Natural killer cell (primary cell): ENCODE measurements at places on chromosomes 16 and 17. TPM values are rescaled to one million over a fixed set of nuclear protein-coding genes. Genes with fewer than 3 reads are reported as not detected.

- no peaks in the 10 kb centered on the region for H3K36me3 ChIP-seq
- no peaks in the 10 kb centered on the region for H3K4me1 ChIP-seq
- H3K4me3 ChIP-seq, result no peak overlapping the region
- H3K27me3 ChIP-seq, result no peaks in the 10 kb centered on the region
- no peak for DNase-seq
- H3K27ac ChIP-seq, result no peak overlapping the region
These were observed 49.9 kb upstream of the DNAH9 start for GRCh38 chr17:11548398-11548797.

DNA sequence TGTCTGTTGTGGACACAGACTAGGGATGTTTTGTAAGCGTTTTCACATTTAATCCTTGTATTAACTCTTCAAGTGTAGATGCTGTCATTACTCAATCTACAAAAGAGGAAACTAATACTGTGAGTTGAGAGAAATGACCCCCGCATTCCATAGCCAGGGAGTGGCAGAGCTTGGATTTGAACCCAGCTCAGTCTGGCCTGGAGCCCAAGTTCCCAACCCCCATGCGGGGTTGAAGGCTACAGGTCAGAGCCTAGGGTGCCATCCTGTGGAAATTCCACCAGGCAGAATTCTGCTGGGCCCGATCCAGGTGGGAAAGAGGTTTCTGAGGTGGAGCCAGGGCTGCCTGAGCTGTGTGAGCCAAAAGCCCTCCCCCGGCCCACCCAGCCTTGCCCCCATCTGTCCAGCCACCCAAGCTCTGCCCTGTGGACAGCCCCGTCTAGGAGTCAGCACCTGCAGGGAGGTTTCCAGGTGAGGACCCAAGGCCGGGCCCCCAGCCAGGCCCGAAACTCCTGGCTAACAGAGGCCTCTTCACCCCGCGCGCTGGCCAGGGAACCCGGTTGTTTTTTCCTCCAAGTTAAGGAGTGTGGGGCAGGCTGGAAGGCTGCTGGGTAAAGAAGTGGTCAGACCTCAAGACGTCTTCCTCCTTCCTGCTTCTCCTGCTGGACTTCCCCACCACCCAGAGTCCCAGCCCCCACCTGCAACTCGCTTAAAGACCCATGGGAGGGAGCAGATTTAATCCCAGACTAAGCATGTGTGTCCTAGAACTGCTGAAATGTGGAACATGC, 5.7 kb downstream of the MMP15 start:
- no peak overlapping the region for H3K27ac ChIP-seq
- no peak overlapping the region for H3K4me3 ChIP-seq
- peaks cover 10% of the 10 kb centered on the region for H3K27me3 ChIP-seq
- peaks cover 13% of the 10 kb centered on the region for H3K4me1 ChIP-seq

DNA sequence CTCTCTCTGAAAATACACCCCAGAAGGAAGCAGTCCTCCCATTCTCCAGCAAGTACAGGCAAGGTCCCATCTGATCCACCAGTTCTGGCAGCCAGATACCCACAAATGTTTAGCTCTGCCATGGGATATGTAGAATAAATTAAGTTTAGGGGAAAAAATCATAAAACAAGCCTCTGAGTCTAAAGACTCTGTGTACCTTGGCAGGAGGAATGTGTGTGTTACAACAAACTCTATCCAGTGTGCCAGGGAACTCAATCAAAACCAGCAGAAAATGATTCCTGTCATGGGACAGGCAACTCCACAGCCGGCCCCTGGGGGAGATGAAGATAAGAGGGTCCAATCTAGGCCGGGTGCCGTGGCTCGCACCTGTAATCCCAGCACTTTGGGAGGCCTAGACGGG, 73.4 kb downstream of the MRM3 start:
- no peaks in the 10 kb centered on the region for H3K27me3 ChIP-seq
- DNase-seq, result no peak
- H3K36me3 ChIP-seq, result no peaks in the 10 kb centered on the region
- no peaks in the 10 kb centered on the region for H3K4me1 ChIP-seq
- no peak overlapping the region for H3K4me3 ChIP-seq

DNA sequence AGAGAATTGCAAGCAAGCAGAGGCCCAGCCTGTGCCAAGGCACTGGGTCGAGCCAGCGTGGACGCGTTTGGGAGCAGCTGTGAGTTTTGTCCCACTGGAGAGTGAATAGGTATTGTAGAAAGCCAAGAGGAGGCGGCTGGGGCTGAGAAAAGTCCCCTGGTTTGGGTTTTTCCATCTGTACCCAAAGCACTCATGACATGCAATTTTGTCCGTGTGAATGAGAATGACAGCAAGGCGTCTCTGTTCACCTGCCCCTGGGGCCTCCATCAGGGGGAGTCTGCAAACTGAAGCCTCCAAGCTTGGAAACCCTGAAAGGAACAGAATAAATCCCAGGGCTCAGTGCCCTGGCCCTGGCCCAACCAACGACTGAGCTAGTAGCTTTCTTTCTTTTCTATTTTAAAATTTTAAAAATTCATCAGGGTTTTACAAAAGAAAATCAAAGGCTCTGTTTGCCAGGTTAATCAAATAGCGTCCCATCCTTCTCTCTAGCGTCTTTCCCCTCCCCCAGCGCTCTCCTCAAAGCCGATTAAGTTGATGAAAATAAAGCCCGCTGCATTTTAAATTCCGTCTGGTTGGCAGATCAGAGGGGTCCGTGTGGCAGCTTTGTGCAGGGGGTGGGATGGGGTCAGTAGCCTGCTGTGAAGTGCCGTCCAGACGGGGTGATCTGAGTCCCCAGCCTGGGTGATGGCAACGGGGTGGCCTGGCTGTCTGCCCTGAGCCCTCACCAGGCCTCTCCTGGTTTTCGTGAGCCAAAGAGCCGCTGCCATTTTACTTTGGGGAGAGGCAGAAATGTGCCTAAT, 171.0 kb downstream of the KATNIP start:
- H3K4me3 ChIP-seq, result no peak overlapping the region
- no peaks in the 10 kb centered on the region for H3K27me3 ChIP-seq
- no peak overlapping the region for H3K27ac ChIP-seq

DNA sequence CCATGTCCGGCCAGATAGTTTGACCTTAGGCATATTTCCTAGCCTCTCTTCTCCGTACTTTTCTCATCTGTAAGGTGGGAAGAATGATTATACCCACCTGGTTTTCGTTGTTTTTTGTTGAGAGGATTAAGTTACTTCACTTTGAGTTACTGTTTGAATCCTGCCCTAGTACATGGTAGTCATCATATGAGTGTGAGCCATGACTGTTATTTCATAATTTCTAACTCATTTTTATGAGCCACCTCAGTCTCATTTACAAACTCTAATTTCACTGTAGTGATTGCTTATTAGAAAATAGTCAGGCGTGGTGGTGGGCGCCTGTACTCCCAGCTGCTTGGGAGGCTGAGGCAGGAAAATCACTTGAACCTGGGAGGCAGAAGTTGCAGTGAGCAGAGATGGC, 45.1 kb downstream of the YPEL2 start:
- no peaks in the 10 kb centered on the region for H3K36me3 ChIP-seq
- no peak overlapping the region for H3K27ac ChIP-seq
- H3K4me1 ChIP-seq, result peaks cover 17% of the 10 kb centered on the region
- no peaks in the 10 kb centered on the region for H3K27me3 ChIP-seq
- DNase-seq, result no peak

DNA sequence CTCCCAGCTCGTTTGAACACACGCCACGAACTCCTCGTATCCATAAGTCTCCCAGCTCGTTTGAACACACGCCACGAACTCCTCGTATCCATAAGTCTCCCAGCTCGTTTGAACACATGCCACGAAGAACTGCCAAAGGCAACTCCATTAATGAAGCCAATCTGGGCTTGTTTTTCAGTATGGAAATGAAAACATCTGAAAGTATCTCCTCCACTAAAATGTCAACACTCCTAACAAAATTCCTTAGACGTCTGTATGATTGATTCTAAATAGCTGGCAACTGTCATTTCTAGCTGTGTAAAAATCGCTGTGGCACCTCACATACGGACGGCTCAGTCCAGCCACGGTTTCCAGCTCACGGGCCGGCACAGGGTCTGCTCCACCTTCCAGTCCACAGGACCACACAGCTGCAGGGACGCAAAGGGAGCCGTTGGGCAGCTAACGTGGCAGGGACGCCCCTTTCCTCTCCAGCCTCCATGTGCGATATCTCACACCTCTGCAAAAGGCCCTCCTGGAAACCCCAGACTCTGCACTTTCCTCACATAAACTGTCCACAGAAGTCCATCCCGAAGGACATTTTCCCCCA, 67.1 kb upstream of the METRNL start:
- H3K4me1 ChIP-seq, result no peaks in the 10 kb centered on the region
- H3K4me3 ChIP-seq, result no peak overlapping the region
- H3K27me3 ChIP-seq, result no peaks in the 10 kb centered on the region
- H3K36me3 ChIP-seq, result no peaks in the 10 kb centered on the region
- no peak for DNase-seq

GRCh38 chr16:65934443-65934842, 432.0 kb upstream of the CDH5 start:
- H3K4me1 ChIP-seq, result no peaks in the 10 kb centered on the region
- H3K36me3 ChIP-seq, result no peaks in the 10 kb centered on the region
- no peaks in the 10 kb centered on the region for H3K27me3 ChIP-seq
- no peak overlapping the region for H3K4me3 ChIP-seq
- no peak overlapping the region for H3K27ac ChIP-seq

- H3K27me3 ChIP-seq, result no peaks in the 10 kb centered on the region
- no peak overlapping the region for H3K27ac ChIP-seq
- H3K4me1 ChIP-seq, result no peaks in the 10 kb centered on the region
- H3K36me3 ChIP-seq, result no peaks in the 10 kb centered on the region
- no peak overlapping the region for H3K4me3 ChIP-seq
These were observed 217.2 kb downstream of the SNX29 start for GRCh38 chr16:12193692-12194091.

Gene PDE6G
- total RNA-seq, result 42.8 TPM

Gene KRTAP2-2
- total RNA-seq, result not detected

Gene RANBP10
- total RNA-seq, result 25.8 TPM
